ENCODE measurements at places on chromosomes 4 and X. TPM values are rescaled to one million over a fixed set of nuclear protein-coding genes. Genes with fewer than 3 reads are reported as not detected.

Gene GLOD5
- not detected for total RNA-seq

Gene XK
- 18.6 TPM for total RNA-seq

GRCh38 chr4:177256950-177257349, 52.7 kb upstream of the NEIL3 start:
- DNase-seq: no peak
- no peaks in the 10 kb centered on the region for H3K27me3 ChIP-seq
- no peaks in the 10 kb centered on the region for H3K36me3 ChIP-seq
- no peaks in the 10 kb centered on the region for H3K4me1 ChIP-seq
- no peak overlapping the region for H3K27ac ChIP-seq

- H3K27me3 ChIP-seq: no peaks in the 10 kb centered on the region
- H3K36me3 ChIP-seq: no peaks in the 10 kb centered on the region
- DNase-seq: no peak
- H3K4me1 ChIP-seq: no peaks in the 10 kb centered on the region
Measured at GRCh38 chrX:97050392-97050791, 166.7 kb downstream of the RPA4 start.

- no peaks in the 10 kb centered on the region for H3K4me1 ChIP-seq
- no peaks in the 10 kb centered on the region for H3K36me3 ChIP-seq
- H3K4me3 ChIP-seq: no peak overlapping the region
- no peak overlapping the region for H3K27ac ChIP-seq
- H3K27me3 ChIP-seq: no peaks in the 10 kb centered on the region
Measured at GRCh38 chrX:48520455-48520854, 1.2 kb upstream of the EBP start.

Gene HTR2C
- total RNA-seq: not detected

GRCh38 chr4:138796761-138797160, 218.8 kb upstream of the NOCT start:
- H3K36me3 ChIP-seq: no peaks in the 10 kb centered on the region
- no peak for DNase-seq
- H3K27me3 ChIP-seq: no peaks in the 10 kb centered on the region
